Astrocyte of the hippocampus (primary cell): ENCODE measurements at places on chromosomes 2 and 18.
A peak's percentile ranks its signal among the peaks of the same experiment; 100 is the strongest.

DNA sequence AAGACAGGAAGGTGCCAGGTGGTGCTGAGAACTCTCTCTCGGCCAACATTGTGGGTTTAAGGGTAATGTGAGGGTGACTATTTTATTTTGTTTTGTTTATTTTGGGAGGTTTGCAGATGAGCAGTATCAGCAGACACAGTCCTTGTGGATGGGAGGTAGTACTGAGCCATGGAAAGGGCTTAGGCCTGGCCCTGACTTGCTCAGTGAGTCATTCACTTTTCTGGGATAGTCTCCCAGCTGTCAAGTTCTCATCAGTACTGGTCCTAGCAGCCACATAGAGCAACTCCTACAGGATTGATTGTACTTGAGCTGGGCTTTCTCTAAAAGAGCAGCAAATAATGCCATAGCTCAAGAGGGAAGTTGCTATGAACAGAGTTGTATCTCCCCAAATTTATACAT, 175.2 kb downstream of the LOXHD1 start:
- DNase-seq: peak; percentile 9

- DNase-seq: no peak
These were observed 462.6 kb downstream of the SLC4A3 start for GRCh38 chr2:220090050-220090449.

DNA sequence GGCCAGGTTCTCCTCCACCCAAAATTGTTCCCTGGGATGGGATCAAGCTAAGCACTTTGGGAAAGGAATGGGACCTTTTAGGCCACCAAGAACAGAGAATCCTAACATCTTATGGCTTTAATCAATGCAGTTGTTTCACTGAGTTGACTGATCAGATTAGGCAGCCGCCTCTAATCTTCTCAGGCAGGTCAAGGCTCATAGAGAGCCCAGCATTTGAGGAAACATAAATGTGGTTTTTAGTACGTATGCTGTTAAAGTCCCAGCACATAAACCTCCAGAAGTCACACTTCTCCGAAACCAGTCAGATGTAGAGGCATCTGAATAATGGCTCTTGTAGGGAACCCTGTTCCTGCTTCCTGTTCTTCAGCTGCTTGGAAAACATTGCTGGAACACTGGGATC, 99.5 kb upstream of the RMDN2 start:
- no peak for DNase-seq

GRCh38 chr18:5524660-5525059, 19.1 kb downstream of the EPB41L3 start:
- no peak for DNase-seq

GRCh38 chr18:21191596-21192307, 50.3 kb upstream of the GREB1L start:
- peak; percentile 50 for DNase-seq

- peak; percentile 67 for DNase-seq
These were observed 206.8 kb upstream of the FOSL2 start for GRCh38 chr2:28185891-28186290.

- DNase-seq: no peak
These were observed 4.1 kb downstream of the GREB1 start for GRCh38 chr2:11537951-11538350.
